GM04504 (cell line): ENCODE measurements at places on chromosomes 12 and 14.

- DNase-seq = no peak
Measured at GRCh38 chr12:53300187-53300586, 692 bp downstream of the MYG1 start.

GRCh38 chr14:81066672-81067071 is 111.3 kb downstream of the TSHR start:
- no peak for DNase-seq

DNA sequence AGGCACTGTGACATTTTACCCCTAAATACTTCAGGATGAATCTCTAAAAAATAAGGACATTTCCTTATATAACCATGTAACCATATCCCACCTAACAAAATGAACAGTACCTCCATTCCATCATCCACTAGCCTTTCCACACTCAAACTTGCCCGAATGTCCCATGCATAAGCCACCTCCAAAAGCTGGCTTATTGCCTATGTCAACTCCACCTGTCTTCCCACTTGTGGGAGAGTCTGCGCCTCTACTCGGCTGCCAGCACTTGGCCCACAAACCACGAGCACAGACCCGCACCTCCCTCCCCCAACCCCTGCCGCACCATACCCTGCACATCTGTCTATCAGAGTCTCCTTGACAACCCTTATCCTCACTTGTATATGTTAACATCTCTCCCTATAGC is 165.8 kb downstream of the CALM1 start:
- DNase-seq = no peak

GRCh38 chr12:66803930-66804329 is 125.1 kb upstream of the GRIP1 start:
- no peak for DNase-seq

- no peak for DNase-seq
Measured at GRCh38 chr12:14256121-14256520, 109.4 kb upstream of the ATF7IP start.

- no peak for DNase-seq
Measured at GRCh38 chr12:6145564-6145963, 21.1 kb upstream of the VWF start.

DNA sequence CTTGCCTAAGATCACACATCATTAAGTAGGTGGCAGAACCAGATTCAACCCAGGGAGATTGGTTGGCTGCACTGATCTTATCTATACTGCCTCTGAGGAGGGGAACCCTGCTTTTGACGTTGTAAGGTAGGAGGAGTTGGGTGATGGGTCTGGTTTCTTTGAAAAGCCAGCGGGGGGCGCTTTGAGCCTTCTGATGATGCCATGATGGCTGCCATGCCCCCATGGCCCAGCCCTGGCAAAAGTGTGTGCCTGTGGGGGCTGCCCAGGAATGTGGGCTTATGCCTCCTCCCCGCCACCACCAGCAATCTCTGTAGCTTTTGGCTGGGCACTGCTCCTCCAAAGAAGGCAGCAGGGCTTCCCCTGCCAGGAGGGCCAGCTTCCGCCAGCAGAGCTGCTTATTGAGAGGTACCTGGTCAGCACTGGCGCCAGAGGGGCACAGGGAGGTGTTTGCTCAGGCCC is 224.3 kb downstream of the SLC41A2 start:
- DNase-seq = no peak

- DNase-seq = no peak
Measured at GRCh38 chr12:131473741-131474709, 236.9 kb upstream of the SFSWAP start.

GRCh38 chr12:121325922-121326396 is 26.3 kb downstream of the ANAPC5 start:
- DNase-seq = no peak

- DNase-seq = no peak
Measured at GRCh38 chr12:119631930-119632678, 35.8 kb upstream of the PRKAB1 start.

- DNase-seq = peak; percentile 98
Measured at GRCh38 chr14:105481886-105482457, 4.7 kb upstream of the CRIP1 start.

DNA sequence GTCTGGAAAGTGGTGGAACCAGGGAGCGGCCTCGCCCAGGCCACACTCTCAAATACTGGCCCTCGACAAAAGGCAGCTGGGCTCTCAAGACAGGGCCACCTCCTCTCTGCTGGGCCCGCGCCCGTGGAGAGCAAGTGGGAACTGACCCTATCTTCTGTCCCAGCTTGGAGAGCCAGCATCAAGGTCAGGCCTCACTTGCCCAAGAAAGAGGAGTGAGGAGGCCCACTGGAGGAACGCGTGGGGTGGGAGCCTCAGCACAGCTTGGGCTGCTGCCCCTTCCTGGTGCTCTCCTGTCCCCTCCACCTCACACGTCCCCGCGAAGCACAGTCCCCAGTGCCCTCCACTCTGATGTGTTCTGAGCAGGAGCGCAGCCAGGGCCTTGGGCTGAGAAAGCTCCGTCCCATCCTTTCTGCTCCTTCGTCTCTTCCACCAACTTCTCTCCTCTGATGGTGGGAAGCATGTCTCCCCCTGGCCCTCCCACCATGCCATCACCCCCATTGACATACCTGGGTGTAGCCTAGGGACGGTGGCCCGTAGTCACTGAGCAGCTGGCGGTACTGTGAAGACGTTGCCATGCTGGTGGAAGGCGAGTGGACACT is 4.9 kb downstream of the CDK2AP1 start:
- DNase-seq = no peak

GRCh38 chr14:69395929-69396328 is 2.2 kb downstream of the ERH start:
- DNase-seq = no peak

DNA sequence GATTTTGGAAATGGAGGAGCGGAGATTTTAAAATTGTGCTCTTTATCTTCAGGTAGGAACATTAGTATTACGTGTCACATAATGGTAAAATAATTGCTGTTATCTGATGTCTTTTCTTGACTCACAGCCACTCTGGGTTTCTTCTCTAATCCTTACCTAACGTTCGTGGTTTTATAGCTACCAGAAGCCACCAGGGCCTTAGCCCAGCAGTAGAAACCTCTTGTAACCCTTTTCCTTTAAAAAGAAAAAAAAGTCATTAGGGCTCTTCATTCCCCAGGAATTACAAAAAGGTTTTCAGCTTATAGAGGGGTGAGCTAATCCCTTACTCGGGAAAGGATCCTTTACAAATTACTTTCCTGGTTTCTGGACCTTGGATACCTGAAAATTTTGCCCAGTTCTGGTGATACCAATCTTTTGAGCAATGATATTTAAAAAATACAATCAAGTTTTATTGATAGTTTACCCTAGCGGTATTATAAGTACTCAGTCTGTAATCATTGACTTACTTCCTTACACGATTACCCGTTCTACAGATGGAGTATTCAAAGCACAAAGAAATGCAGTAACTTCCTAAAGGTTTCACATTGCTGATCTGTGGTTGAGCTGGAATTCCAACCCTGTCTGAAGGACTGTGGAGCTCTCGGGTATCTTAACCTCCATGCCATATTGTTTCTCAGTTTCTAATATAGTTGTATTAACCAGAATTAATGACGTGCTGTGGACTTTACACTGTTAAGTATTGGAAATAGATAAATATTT is 1.6 kb downstream of the GABARAPL1 start:
- no peak for DNase-seq

- DNase-seq = no peak
Measured at GRCh38 chr14:98647754-98648153, 624.2 kb downstream of the BCL11B start.

- no peak for DNase-seq
Measured at GRCh38 chr14:47949006-47949405, 273.6 kb upstream of the MDGA2 start.

DNA sequence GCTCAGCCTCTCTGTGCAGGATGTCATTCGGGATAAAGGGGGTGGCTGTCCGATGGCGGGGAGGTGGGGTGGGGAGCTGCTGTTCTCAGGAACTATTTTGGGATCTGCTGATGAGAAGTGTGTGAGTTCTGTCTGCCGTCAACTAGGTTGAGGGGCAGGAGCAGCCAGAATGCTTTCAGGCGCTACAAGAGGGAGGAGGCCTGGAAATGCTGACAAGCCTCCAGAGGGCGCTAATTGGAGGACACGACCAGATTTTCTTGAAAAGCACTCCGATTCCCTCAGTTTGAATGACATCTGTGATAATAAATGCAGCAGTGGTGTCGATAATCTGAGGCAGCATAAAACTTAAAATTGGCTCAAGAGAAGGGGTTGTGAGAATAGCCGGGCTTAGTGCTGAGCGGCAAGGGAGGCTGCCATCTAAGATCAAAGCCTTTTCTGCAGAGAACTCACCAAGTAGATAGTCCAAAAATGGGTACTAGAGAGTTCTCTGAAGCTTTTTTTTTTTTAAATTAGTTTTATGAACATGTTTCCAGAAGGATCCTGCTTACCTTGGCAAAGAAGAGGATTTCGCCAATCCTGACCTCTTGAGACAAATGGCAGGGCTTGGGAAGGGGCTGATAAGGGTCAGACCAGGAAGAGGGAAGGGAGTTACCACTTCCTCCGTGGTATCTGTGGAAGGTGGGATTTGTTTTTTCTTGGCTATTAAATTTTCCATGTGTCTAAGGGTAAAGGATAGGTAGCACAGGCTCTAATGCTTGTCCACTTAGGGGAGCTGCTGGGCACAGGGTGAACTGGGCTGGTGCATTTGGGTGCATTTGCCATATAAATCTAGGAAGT is 94.4 kb downstream of the CRACR2A start:
- no peak for DNase-seq

GRCh38 chr12:11543457-11544158 is 105.9 kb upstream of the ETV6 start:
- no peak for DNase-seq

DNA sequence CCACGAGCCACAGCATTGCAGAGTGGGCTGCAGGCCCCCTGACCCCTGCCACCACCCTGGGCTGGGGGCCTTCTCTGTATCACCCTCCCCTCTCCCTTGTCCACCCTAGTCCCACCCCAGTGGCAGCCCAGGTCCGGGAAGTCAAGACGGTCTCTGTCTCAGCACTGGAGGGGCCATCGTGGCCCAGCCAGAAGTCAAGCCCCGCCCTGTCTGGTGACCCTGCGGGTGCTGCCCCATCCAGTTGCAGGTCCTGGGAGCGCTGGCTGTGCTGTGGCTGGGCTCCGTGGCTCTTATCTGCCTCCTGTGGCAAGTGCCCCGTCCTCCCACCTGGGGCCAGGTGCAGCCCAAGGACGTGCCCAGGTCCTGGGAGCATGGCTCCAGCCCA is 2.7 kb downstream of the PLD4 start:
- no peak for DNase-seq

GRCh38 chr12:40175045-40175444 is 49.8 kb upstream of the LRRK2 start:
- no peak for DNase-seq

GRCh38 chr12:109538191-109538863 is 35.0 kb downstream of the MMAB start:
- no peak for DNase-seq

GRCh38 chr12:122942637-122943036 is 23.6 kb downstream of the ABCB9 start:
- no peak for DNase-seq

GRCh38 chr12:52243856-52244614 is 11.0 kb downstream of the KRT7 start:
- DNase-seq = peak; percentile 90

- peak; percentile 9 for DNase-seq
Measured at GRCh38 chr14:87824266-87824665, 168.7 kb downstream of the GALC start.

GRCh38 chr14:83255727-83256090 is 1722.1 kb upstream of the SEL1L start:
- no peak for DNase-seq

GRCh38 chr12:22169376-22169775 is 123.4 kb downstream of the CMAS start:
- no peak for DNase-seq

DNA sequence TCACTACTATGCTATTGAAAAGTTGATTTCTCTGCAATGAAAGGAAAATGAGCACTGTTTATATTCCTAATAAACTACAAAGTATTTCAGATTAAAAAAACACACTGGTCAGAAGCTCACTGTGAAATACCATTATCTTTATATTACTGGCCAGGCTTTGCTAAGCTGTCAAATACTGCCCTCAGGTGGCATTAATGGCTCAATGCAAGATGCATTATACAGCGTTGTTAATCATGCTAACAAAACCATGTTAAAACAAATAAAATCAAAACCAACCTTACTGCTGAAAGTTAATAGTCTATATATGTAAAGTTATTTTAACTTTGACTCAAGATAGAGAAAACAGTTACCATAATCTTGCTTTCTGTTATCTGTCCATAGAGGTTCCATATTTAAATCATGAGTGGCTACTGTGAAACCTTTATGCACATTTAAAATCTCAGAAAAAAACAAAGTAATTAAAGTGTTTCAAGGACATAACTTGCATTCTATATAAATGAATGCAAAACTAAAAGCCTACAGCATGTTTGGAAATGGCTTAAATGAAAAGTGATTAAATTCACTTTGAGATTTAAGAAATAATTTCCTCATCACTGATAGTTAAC is 121.7 kb downstream of the RALGAPA1 start:
- peak; percentile 20 for DNase-seq

DNA sequence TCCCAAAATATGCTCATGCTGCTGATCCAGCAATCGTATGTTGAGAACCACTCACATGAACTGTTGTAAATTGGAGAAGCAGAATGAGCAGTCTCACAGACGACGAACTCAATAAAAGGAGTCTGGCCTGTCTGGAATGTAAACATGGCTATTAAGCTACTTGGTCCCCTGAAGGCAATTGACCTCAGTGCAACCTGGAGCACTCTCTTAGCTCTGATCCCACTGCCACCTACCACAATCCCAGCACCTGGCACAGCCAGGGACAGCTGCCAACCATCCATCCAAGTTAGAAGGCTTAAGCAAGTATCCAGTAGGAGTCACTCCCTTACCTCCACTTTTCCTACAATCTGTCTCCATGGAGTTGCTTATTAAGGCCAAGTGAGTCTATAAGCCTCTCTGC is 406.9 kb upstream of the CLEC14A start:
- DNase-seq = no peak

- DNase-seq = no peak
Measured at GRCh38 chr12:12628013-12628412, 16.3 kb downstream of the CREBL2 start.

DNA sequence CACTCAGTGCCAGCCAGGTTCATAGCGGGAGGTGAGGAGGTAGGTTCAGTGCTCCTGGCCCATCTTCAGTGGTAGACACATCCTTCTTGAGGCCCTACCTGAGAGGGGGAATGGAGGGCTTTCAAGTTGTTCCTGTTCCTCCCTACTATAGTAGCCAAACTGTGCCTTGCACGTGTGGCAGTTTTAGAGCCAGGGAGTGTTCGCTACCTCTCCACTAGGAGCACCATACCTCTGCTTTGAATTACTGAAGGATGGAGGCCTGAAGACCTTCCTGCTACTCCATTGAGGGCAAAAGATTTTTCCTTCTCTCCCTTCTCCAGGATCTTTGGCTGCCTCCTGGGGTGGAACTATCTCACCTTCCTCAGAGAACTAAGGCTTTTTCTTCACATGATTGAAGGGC is 5.9 kb upstream of the ALG10 start:
- no peak for DNase-seq

- peak; percentile 64 for DNase-seq
Measured at GRCh38 chr12:76784600-76785051, 20.7 kb downstream of the ZDHHC17 start.

- DNase-seq = no peak
Measured at GRCh38 chr12:52260361-52261207, 13.9 kb upstream of the KRT86 start.
